ENCODE measurements at places on chromosomes 1 and 21.

DNA sequence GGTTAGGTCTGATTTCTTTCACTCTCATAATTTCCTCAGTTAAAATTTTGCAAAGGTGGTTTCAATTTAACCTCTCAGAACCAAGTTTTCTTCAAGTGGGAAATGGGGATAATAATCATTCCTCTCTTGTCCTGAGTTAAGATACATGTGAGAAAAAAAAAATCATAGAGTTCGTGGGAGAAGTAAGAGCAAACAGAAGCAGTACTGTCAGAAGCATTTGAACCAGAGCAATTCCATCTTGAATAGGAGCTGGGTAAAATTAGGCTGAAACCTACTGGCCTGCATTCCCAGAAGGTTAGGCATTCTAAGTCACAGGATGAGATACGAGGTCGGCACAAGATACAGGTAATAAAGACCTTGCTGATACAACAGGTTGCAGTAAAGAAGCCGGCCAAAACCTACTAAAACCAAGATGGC, 28.6 kb upstream of the TMEM61 start:
- DNase-seq = no peak

DNA sequence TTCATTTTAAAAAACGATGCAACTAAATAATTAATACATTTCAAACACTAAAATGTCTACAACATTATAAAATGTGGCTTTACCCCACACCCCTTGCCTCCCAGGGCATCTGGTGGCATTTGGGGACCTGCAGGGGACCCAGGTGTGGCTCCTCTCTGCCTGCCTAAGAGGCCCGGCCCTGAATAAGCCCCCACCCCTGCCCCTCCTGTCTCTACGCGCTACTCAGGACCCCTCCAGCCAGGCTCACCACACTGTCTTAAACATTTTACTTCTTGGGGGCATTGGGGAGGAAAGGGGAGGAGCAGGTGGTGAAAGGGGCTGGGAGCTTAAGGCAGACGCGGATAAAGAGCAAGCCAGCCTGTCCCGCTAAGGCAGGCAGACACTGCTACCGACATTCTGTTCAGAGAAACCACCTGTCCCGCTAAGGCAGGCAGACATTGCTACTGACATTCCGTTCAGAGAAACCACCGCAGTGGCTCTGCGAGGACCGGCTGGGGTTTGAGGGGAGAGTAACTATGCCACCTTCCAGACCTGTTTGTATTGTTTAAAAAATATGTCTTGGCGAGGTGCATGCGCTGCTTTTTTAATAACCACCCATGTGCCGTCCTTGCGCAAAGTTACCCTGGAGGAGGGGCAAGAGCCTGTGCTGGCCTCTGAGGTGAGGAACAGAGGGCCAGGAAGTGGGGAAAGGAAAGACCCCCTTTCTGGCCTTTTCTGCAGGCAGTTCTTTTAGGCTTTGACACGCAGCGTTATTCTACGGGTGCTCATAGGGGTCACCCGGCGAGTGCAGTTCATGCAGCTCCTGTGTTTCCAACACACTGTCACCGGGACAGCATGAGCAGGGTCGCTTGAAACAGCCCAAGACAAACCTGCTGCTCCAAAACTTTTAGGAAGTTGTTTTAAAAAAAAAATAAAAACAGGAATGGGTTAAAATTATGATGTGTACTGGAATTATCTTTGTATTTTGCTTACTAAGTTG, 51.3 kb upstream of the RIPK4 start:
- DNase-seq = no peak

DNA sequence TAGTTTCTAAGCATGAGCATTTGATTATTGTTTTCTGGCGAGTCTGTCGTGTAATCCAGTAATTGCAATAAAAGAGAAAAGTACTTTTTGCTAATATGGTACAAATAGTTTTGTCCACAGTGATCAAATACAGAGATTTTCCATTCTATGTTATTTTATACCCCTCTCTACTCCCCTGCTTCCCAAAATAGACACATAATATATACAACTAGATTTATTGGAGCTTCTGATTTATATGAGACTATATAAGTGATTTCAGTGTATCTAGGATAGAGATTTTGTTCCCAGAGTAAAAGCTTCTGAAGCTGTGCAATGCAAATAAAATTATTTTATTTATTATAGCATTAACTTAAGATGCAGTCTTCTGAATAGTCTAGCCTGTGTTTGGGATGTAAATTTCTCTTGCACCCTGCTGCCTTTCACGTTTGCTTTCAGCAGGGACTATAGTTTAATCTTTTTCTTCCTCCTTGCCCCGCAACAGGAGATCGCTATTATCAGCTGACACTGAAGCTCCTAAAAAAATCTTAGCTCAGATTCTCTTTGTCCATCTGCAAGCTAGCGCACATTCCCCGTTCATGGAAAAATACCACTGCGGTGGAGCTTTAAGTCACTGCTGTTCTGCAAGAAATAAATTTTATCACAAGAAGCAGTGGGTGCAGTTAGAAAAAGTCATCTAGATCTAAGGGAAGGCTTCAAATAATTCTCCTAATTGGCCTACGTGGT, 273.3 kb downstream of the DISC1 start:
- DNase-seq = no peak

DNA sequence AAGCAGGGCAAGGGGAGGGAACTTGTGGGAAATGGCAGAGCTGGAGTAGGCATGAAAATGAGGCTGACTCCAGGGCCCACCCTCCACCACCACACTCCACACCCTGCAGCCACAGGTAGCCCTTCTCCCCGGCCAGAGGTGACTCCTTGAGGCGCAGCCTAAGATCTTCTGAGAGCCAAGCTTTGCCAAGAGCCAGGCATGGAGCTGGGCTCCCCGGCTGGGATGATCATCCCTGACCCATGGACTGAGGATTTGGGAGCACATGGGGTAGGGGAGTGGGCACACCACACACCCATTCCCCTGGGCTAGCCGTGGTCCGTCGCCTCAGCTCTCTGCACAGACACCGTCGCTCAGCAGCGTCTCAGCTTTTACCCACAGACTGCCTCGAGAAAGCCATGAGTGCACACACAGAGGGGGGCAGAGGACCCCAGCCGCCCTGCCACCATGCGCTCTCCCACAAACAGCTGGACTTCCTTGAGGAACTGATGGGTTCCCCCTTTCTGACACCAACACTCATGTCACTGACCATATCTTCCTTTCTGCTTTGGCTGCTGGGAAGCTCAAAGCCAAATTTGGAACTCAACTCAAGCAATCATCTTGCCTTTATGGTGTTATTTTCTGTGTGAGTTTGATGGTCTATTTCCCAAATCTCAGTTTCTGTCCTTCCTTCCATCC, 123.6 kb upstream of the RUNX3 start:
- DNase-seq = no peak

DNA sequence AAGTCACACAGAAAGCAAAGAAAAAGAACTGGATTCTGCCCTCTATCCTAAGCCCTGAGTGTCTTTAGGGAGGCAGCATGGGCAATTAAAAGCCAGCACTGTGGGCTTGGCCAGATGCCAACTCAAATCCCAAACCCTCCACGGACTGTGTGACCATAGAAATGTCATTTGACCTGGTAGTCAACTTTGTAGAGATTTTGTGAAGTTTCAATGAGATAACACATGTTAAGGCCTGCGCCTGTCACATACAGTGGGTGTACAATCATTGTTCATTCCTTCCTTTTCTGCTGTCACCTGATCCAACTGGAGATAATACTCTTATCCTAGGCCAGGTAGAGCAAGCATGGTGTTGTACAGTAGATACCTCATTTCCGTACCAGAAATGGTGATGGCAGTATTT, 54.2 kb downstream of the TMEM53 start:
- no peak for DNase-seq

DNA sequence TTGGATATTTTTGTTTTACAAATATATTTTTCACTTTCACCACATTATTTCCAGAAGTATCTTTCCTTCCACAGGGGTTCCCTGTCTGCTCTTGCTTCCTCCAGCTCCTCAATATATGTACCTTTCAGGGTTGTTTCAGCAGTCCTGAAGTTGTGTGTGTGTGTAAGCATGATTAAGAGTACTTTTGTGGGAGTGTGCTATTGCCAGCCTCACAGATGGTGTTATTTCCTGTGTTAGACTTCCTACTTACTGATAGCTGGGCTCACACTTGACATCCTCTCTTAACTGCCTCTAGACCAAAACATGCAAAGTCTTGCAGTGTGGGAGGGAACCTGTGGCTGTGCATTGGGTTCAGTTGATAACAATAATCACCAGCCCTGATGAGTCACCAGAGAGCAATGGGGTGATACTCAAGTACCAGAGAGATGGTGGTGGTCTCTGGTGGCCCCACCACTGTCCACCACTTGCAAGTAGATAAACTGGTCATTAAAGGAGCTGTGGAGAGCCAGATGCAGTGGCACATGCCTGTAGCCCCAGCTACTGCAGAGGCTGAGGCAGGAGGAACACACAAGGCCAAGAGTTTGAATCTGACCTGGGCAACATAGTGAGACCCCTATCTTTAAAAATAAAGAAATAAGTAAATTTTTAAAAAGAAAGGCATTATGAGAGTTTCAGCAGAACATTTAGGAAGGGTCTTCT, 126.7 kb downstream of the NR5A2 start:
- no peak for DNase-seq

- DNase-seq = no peak
Observed at GRCh38 chr1:29575826-29576225, 339.5 kb downstream of the PTPRU start.

GRCh38 chr1:93753791-93754763, 72.4 kb upstream of the BCAR3 start:
- DNase-seq = peak; percentile 30

GRCh38 chr1:108722292-108722691, 9.6 kb downstream of the FNDC7 start:
- no peak for DNase-seq

GRCh38 chr1:7579016-7579415, 192.1 kb upstream of the VAMP3 start:
- DNase-seq = peak; percentile 45

- DNase-seq = no peak
Observed at GRCh38 chr21:25737421-25737820, 2.6 kb downstream of the GABPA start.

DNA sequence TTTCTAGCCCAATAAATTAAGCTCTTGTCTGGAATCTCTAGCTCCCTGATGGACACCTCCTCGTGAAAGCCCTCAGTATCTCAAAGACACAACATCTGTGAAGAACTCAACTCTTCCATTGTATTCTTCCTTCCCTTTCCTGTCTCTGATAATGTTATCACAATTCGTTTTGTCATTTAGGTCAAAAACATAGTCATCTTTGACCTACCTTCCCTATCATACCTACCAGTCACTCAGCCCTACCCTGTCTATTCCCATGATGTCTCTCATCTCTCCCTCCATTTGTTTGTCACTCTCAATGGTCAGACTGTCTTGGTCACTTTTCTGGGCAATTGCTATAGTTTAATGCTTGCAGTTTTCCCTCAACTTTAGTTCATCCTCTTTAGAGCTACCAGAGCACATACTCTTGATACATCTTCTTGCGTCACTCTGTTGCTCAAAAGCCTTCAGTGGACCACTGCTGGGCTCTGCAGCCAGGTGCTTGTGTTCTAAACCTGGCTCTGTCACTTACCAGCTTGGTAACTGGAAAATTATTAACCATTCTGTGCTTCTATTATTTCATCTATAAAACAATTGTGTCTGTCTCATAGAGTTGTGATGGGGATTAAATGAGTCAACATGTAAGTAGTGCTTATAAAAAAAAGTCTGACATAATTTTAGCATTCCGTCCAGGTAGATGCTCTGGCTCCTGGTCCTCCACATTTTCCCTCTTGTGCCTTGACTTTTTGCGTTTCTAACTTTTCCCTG, 39.6 kb downstream of the DDR2 start:
- no peak for DNase-seq

DNA sequence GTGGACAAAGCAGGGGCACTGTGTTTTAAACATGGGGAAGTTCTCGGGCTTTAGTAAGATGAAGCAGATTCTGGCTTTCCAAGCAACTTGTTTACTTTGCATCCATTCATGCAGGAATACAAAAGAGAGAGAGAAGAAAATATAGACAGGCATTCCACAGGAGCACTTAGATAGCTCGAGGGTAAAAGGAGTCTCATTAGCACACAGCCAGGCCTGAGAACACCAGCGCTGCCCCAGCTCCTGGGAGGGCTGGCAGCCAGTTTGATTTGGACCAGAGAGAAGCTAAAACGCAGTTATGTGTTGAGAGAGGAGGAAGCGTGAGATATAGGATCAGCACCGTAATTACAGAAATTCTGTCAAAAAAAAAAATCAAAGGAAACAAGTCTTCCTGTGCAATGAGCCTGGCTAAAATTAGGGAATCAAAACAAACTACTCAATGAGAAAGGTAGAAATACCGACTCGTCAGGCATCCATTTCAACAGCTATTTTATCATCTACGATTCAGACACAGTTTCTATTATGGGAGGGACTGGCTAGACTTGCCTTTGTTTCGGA, 68.2 kb downstream of the CLSTN1 start:
- no peak for DNase-seq

DNA sequence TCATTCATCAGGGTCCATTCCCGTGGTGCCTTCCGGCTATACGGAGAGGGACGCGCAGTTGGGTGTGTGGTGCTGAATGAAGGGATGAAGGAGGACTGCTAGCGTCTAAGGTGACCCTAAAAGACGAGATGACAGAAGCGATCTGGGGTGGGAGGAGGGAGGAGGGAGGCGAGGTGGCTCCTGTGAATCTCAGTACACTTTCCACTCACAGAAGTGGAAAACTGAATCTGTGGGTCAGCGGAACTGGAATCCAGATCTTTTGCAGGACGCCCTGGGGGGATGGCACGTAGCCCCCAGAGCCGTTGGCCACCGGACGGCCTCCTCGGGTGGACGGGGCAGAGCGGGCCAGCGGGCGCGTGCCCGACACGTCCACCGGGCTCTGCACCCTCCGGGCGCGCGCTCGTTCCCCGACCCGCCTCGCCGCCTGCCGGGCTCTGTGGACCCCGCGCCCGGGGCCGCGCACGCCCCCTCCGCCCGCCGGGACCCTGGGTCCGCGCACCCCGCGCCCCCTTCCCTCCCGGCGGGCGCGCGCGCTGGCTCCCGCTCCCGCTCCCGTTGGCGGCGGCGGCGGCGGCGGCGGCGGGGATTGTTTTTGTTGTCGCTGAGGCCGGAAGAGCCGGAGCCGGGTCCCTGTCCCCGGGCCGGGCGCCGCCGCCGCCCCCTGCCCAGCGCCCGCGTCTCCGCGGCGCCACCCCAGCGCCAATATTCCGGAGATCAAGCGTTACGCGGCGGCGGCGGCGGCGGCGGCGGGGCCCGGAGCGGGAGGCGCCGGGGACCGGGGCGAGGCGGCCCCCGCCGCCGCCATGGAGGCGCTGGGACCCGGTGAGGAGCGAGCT, at the start of gene AGO4:
Gene AGO4 (plus strand): TSS at position 403 of the 836 bp plus-strand sequence. CDS start 401 bp downstream, at position 804.
- DNase-seq = peak; percentile 74

DNA sequence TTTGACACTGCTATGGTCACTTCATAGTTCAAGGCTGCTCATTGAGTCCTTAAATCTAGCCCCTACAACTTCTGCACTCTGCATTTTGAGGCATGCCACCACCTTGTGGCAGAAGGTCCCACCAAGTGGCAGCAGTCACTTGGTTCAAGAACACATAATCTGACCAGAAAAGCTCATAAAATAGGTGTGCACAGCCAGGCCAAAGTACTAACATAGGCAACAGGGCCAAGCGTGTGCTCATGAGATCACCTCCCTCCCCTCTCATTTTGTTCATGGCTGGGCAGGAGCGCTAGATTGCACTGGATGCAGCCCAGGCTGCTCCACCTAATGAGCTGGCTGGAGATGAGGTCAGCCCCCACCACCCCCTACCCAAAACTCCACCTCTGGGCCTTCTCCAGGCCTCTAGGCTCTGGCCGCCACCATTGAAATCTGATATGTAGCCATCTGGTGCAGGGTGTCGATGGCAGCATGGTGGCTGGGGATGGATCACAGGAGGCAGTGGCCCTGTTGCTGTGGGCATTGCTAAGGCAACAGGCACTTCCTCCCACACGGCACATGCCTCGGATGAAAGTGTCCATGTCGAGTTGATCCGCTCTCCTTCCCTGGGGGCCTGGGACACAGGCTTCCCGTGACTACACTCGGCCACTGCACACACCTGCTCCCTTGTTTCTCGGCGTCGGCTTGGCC, 193.2 kb downstream of the TRABD2B start:
- DNase-seq = no peak

GRCh38 chr1:76477156-76477555, 390.1 kb upstream of the ST6GALNAC5 start:
- DNase-seq = no peak

All from tibial artery (tissue), 4 donors.